Activated naive CD8-positive, alpha-beta T cell treated with anti-CD3 and anti-CD28 coated beads, Interleukin-2, amount 50 U/mL, for 16 hours (primary cell): ENCODE measurements at places on chromosomes 6 and 20.

GRCh38 chr6:145798530-145798929, 16.1 kb downstream of the FBXO30 start:
- DNase-seq, result no peak

DNA sequence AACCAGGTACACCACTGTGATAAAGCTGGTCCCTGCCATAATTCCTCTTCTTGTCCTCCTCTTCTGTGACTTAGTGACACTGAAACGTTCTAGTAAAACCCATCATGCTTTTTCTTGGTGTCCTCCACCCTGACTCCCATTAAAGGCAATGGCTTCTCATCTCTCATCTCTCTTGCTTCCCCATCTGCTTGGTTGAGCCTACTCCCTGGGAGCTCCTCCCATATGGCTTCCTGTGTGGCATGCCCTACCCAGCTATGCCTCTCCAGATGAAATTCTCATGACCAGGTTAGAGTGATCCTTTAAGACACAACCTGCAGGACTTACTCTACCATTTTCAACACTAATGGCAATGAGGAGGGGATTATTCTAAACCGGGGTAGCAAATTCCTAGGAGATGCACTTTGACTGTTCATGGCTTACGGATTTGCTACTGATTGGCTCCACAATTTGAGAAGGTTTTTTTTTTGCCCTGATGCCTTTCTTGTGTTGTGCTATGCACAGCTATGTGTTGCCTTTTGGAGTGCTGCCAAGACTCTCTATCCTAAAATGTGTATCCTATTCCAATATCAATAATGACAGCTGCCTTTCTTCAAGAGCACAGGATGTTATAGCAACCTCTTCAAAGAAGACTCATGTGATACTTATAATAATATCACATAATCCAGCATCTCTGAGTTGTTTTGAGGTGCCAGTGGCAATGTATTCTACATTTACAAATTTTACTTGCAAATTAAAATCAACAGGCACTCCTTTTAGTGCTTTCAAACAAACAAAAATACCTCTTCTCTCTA, 6.1 kb downstream of the SIRPG start:
- DNase-seq, result no peak

- DNase-seq, result no peak
Observed at GRCh38 chr6:153150371-153150751, 19.3 kb upstream of the RGS17 start.

- DNase-seq, result no peak
Observed at GRCh38 chr6:12916006-12916405, 199.4 kb downstream of the PHACTR1 start.

GRCh38 chr20:20894753-20895152, 182.3 kb upstream of the RALGAPA2 start:
- DNase-seq, result no peak

- DNase-seq, result no peak
Observed at GRCh38 chr6:99364026-99364425, 14.6 kb upstream of the FAXC start.

GRCh38 chr6:87115402-87116135, 20.7 kb upstream of the CGA start:
- no peak for DNase-seq

GRCh38 chr6:52666071-52666470, 4.8 kb upstream of the TMEM14A start:
- no peak for DNase-seq

GRCh38 chr6:104282581-104282980, 577.1 kb downstream of the HACE1 start:
- DNase-seq, result no peak

GRCh38 chr20:19268426-19268825, 56.0 kb downstream of the SLC24A3 start:
- DNase-seq, result no peak

DNA sequence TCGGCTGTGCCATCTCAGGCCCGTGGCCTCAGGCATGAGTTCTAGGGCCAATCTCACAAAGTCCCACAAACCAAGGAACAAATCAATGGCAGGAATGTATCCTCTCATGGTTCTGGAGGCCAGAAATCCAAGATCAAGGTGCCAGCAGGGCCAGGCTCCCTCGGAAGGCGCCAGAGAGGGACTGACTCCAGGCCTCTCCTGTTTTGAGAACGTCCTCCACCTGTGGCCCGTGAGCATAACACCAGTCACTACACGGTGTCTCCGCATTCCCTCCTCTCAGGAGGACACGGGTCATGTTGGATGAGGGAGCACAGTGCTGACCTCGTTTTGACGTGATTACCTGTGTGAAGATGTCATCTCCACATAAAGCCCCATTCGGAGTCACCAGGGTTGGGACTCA, 45.0 kb upstream of the SMOC2 start:
- no peak for DNase-seq

GRCh38 chr20:3158968-3159431, 665 bp downstream of the FASTKD5 start:
- DNase-seq, result no peak

DNA sequence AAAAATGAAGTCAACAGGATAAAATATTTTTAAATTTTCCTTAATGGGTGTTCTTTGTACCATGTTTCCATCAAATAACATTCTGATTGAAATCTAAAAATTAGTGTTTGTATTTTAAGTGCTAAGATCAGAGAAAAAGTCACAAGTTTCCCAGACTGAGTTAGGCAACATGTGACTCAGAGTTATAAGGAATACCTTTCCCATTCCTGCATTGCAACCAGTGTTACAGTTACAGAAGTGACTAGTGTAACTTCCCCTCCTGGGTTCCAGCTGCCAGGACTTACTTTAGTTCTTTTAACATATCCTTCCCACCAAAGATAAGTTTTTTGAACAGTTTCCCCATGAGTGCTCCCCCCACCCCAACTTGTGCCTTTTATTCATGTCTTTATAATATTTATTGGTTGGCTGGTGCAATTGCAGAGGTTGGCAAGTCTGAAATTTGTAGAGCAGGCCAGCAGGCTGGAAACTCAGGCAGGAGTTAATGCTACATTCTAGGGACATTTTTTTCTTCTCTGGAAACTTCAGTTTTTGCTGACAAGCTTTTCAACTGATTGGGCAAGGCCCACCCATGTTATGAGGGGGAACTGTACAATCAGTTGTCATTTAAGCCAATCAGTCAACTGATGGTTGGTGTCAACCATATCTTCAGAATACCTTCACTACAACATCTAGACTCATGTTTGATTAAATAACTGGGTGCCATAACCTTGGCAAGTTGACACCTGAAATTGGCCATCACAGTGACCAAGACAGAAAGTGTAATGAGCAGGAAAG, 22.9 kb upstream of the ESR1 start:
- no peak for DNase-seq

GRCh38 chr20:10242166-10242565, 23.5 kb downstream of the SNAP25 start:
- DNase-seq, result no peak

GRCh38 chr20:19368351-19368750, 155.9 kb downstream of the SLC24A3 start:
- DNase-seq, result no peak

DNA sequence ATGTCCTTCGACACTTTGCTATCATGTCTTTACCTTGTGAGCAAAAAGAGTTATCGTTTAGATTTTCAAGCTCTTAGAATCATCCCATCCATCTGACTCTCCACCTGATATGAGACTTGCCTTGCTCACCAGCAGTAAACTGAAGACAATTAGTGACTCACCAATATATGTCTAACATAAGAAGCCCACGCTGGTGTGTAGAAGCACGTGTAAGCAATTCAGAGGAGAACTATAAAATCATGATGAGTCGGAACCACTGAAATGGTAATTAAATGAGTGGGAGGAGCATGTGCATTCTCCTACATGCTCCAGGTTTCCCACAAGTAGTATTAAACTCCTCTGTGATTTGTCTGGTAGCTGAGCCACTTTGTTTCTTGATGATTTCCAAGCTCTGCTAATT, 181.6 kb upstream of the RNF217 start:
- no peak for DNase-seq

GRCh38 chr6:28218312-28219248, 6.5 kb upstream of the ZSCAN9 start:
- no peak for DNase-seq

- no peak for DNase-seq
Observed at GRCh38 chr6:14707276-14707675, 538.6 kb upstream of the JARID2 start.
